ENCODE measurements at places on chromosomes 3 and 15. TPM values are rescaled to one million over a fixed set of nuclear protein-coding genes. Genes with fewer than 3 reads are reported as not detected.

DNA sequence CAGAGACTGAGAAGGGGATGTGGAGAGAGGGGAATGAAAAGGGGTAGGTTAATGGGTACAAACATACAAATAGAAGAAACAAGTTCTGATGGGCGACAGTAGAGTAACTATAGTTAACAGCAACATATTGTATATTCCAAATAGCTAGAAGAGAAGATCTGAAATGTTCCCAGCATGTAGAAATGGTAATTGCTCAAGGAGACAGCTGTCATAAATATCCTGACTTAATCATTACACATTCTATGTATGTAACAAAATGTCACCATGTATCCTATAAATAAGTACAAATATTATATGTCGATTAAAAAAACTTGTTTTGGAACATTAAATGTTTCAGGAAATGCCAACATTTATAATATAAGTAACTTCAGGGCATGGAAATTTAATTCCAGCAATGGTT lies 23.3 kb downstream of the FMN1 start:
- H3K4me3 ChIP-seq, result no peak overlapping the region
- peaks cover 21% of the 10 kb centered on the region for H3K27me3 ChIP-seq
- H3K27ac ChIP-seq, result no peak overlapping the region
- H3K4me1 ChIP-seq, result no peaks in the 10 kb centered on the region

GRCh38 chr3:105187344-105187743 lies 179.4 kb upstream of the ALCAM start:
- H3K27me3 ChIP-seq, result no peaks in the 10 kb centered on the region
- no peak overlapping the region for H3K27ac ChIP-seq
- no peaks in the 10 kb centered on the region for H3K4me1 ChIP-seq
- no peak for DNase-seq
- H3K36me3 ChIP-seq, result no peaks in the 10 kb centered on the region

Gene CPLX3
- total RNA-seq, result not detected

- H3K4me3 ChIP-seq, result no peak overlapping the region
- H3K27ac ChIP-seq, result no peak overlapping the region
- H3K27me3 ChIP-seq, result no peaks in the 10 kb centered on the region
- no peak for DNase-seq
Observed at GRCh38 chr3:61848885-61849284, 287.5 kb downstream of the PTPRG start.

Gene CCK
- not detected for total RNA-seq

Gene SEMA6D
- not detected for total RNA-seq

DNA sequence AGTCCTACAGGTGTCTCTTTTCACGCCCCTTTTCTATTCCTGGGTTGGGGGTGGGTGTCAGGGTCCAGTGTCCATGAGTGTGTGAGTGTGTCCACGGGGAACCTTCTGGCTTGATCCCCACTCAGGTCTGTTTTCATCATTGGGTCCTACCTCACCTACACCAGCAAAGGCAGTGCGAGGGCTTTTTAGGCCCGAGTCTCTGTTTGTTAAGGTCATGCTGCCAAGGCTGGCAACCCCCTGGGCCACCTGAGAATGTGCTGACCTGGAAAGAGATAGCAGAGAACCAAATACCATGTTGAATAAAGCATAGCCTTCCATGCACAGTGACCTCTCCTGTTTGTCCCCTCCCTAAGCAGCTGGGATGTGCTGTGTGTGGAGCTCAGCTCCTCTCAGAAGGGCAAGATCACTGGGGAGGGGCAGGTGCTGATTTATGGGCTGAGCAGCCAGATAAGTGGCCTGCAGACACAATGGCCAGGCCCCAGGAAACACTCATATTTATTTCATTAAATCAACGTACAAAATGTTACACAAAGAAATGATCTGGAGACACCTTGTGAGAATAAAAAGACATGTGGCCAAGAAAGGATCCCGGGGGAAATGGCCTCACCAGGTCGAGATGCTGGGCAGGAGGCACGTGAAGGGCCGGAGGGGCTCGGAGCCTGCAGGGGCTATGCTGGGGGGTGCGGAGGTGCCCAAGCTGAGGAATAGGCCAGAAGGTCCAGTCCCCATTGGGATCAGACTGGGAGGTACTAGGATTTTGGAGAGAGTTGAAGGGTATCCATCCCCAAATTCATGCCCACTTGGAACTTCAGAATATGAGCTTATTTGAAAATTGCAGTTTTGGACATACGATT lies 36.1 kb downstream of the RAB6B start:
- H3K27ac ChIP-seq, result no peak overlapping the region
- DNase-seq, result no peak
- no peak overlapping the region for H3K4me3 ChIP-seq
- peaks cover 5% of the 10 kb centered on the region for H3K4me1 ChIP-seq

Gene CACNA1D
- total RNA-seq, result not detected

DNA sequence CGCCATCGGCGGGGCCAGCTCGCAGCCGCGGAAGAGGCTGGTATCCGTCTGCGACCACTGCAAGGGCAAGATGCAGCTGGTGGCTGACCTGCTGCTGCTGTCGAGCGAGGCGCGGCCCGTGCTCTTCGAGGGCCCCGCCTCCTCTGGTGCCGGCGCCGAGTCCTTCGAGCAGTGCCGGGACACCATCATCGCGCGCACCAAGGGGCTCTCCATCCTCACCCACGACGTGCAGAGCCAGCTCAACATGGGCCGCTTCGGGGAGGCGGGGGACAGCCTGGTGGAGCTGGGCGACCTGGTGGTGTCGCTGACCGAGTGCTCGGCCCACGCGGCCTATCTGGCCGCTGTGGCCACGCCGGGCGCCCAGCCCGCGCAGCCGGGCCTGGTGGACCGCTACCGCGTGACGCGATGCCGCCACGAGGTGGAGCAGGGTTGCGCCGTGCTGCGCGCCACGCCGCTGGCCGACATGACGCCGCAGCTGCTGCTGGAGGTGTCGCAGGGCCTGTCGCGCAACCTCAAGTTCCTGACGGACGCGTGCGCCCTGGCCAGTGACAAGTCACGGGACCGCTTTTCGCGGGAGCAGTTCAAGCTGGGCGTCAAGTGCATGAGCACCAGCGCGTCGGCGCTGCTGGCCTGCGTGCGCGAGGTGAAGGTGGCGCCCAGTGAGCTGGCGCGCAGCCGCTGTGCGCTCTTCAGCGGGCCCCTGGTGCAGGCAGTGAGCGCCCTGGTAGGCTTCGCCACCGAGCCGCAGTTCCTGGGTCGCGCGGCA lies 1.8 kb downstream of the TLNRD1 start:
- no peak overlapping the region for H3K27ac ChIP-seq
- peaks cover 33% of the 10 kb centered on the region for H3K4me1 ChIP-seq
- H3K36me3 ChIP-seq, result no peaks in the 10 kb centered on the region
- peak overlapping the region; percentile 77 for H3K4me3 ChIP-seq
- no peak for DNase-seq
- H3K27me3 ChIP-seq, result no peaks in the 10 kb centered on the region

DNA sequence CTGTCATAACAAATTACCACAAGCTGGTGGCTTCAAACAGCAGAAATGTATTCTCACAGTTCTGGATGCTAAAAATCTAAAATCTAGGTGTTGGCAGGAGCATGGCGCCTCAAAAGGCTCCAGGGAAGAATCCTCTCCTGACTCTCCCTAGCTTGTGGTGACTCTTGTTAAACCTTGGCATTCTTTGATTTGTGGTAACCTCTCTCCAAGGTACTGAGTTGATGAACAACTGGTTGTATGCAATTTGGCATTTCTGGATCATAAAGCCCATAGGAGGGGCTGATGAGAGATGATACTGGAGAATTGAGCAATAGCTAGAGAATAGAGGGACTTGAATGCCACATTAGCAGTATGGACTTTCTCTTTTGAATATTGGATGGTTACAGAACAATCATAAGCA lies 821.8 kb downstream of the TBL1XR1 start:
- no peak for DNase-seq
- H3K27me3 ChIP-seq, result no peaks in the 10 kb centered on the region
- no peaks in the 10 kb centered on the region for H3K36me3 ChIP-seq
- H3K4me3 ChIP-seq, result no peak overlapping the region
- H3K27ac ChIP-seq, result no peak overlapping the region

Gene CLDN18
- not detected for total RNA-seq

Gene CSPG5
- 0.35 TPM for total RNA-seq

- no peak for DNase-seq
- peaks cover 2% of the 10 kb centered on the region for H3K4me1 ChIP-seq
- H3K4me3 ChIP-seq, result no peak overlapping the region
- no peak overlapping the region for H3K27ac ChIP-seq
- H3K36me3 ChIP-seq, result no peaks in the 10 kb centered on the region
- no peaks in the 10 kb centered on the region for H3K27me3 ChIP-seq
Observed at GRCh38 chr3:181860235-181860634, 148.5 kb downstream of the SOX2 start.

Gene CELSR3
- 6.9 TPM for total RNA-seq

GRCh38 chr3:2945121-2945520 lies 165.1 kb downstream of the IL5RA start:
- H3K4me3 ChIP-seq, result no peak overlapping the region
- DNase-seq, result no peak
- H3K27ac ChIP-seq, result no peak overlapping the region
- H3K27me3 ChIP-seq, result peaks cover 53% of the 10 kb centered on the region
- peaks cover 2% of the 10 kb centered on the region for H3K4me1 ChIP-seq

DNA sequence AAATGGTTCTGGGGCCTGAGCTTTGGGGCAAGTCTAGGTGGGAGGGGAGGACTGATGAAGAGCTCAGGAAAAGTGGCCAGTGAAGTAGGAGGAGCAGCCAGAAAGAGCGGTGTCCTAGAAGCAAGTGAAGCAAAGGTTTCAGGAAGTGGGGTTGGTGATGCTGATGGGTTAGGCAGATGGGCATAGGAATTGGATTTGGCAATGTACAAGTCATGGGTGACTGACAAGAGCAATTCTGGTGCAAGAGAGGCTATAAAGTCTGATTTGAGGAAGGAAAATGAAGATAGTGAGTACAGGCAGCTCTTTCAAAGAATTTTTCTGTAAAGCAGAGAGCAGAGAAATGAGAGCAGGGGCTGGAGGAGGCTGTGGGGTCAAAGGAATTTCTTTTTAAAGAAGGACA lies 19.7 kb downstream of the ALPK3 start:
- H3K27ac ChIP-seq, result no peak overlapping the region
- no peak for DNase-seq
- H3K36me3 ChIP-seq, result peaks cover 14% of the 10 kb centered on the region
- H3K4me1 ChIP-seq, result peaks cover 11% of the 10 kb centered on the region

GRCh38 chr3:112881891-112882290 lies 35.2 kb upstream of the CD200R1L start:
- H3K36me3 ChIP-seq, result no peaks in the 10 kb centered on the region
- H3K4me1 ChIP-seq, result no peaks in the 10 kb centered on the region
- DNase-seq, result no peak
- no peaks in the 10 kb centered on the region for H3K27me3 ChIP-seq
